ENCODE measurements at places on chromosomes 3 and 15. TPM values are rescaled to one million over a fixed set of nuclear protein-coding genes. Genes with fewer than 3 reads are reported as not detected.

GPR171 gene
- not detected for total RNA-seq

C2CD4A gene
- total RNA-seq, result not detected

CSTA gene
- total RNA-seq, result 0.75 TPM

MEX3B gene
- 5.9 TPM for total RNA-seq

CHD2 gene
- total RNA-seq, result 28.1 TPM

ALDH1L1 gene
- 0.09 TPM for total RNA-seq

SENP8 gene
- total RNA-seq, result 1.1 TPM
